ENCODE measurements at places on chromosomes 12 and 14.
A peak's percentile ranks its signal among the peaks of the same experiment; 100 is the strongest.

- DNase-seq = no peak
These were observed 164.1 kb upstream of the NTF3 start for GRCh38 chr12:5267603-5268423.

- no peak for DNase-seq
These were observed 76.6 kb downstream of the SINHCAF start for GRCh38 chr12:31249356-31249755.

GRCh38 chr12:569803-570434, 93.3 kb downstream of the NINJ2 start:
- DNase-seq = peak; percentile 76

- DNase-seq = no peak
These were observed 861 bp upstream of the MDGA2 start for GRCh38 chr14:47676315-47676617.

- no peak for DNase-seq
These were observed 391.7 kb upstream of the TBX3 start for GRCh38 chr12:115075552-115076170.

- DNase-seq = no peak
These were observed 61.1 kb upstream of the PWP1 start for GRCh38 chr12:107624493-107624892.

DNA sequence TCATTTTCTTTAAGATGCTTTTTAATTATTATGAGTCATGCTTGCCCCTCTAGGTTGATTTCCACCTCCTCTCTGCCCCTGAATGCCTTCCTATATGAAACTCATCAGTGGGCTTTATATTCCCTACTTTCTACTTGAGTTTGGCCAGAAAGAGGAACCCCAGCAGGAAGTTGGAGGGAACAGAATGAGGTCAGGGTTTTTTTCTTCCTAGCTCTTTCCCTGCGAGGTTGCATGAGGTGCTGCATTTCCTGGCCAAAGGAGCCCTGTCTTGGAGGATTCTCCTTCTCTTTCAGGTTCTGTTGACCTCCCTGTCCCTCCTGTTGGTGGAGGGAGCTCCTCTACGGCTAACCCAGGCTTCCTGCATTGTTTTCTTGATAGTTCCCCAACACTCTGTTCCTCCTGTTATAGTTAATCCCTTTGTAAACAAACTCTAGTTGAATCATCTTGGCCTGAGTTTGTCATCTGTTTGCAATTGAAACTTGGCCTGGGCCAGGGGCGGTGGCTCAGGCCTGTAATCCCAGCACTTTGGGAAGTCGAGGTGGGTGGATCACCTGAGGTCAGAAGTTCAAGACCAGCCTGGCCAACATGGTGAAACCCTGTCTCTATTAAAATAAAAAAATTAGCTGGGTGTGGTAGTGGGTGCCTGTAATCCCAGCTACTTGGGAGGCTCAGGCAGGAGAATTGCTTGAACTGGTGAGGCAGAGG, 15.3 kb upstream of the SPIC start:
- DNase-seq = no peak

DNA sequence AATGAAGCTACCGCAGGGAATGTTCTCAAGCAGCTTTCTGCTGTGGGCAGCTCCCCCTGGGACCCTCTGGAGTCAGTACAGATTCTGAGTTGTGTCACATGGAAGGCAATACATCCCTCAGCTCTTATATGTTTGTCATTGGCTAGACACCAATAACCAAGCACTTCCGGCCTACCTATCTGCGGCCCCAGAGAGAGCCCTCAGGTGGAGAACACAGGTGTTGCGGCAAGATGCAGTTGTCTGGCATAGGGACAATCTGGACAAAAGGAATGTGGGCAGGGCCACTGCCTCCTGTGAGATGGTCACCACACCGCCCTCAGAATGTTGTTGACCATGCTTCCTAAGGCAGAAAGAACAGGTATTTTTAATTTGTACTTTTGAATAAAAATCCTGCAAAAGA, 118.7 kb downstream of the BRMS1L start:
- no peak for DNase-seq

GRCh38 chr12:117703584-117703983, 265.2 kb downstream of the KSR2 start:
- DNase-seq = no peak

- no peak for DNase-seq
These were observed 194.5 kb upstream of the CNOT2 start for GRCh38 chr12:70048521-70049250.

GRCh38 chr12:30973175-30973574, 46.6 kb downstream of the TSPAN11 start:
- no peak for DNase-seq

DNA sequence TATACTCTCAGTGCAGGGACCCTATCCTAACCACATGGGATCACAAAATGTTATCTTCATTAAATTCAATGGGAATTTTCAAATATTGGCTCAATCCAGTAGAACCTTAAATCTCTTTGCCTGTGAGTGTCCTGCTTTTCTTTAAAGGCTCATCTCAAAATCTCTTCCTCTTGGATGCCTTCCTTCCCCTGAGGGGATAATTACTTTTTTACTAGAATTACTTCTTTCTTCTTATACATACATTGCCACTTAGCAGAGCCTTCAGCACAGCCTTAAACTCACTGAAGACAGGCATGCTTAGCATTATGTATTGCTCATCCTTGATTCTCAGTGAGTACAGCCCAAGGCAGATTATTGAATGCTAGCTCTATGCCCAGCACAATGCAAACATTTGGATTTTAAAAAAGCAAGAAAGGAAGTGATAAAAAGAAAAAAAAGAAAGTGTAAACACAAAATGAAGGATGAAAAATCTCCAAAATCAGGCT, 1918.0 kb upstream of the FLRT2 start:
- DNase-seq = no peak

GRCh38 chr12:108845696-108846095, 11.7 kb downstream of the SSH1 start:
- DNase-seq = no peak

GRCh38 chr12:112710414-112710813, 81.1 kb upstream of the RPH3A start:
- no peak for DNase-seq

GRCh38 chr12:126535971-126536370, 1470.7 kb downstream of the AACS start:
- no peak for DNase-seq

Measured in activated naive CD8-positive, alpha-beta T cell treated with anti-CD3 and anti-CD28 coated beads, Interleukin-2, amount 50 U/mL, for 16 hours (primary cell).